GM12878 (cell line): ENCODE measurements at places on chromosomes 2 and 18. TPM values are rescaled to one million over a fixed set of nuclear protein-coding genes. Genes with fewer than 3 reads are reported as not detected.
A peak's percentile ranks its signal among the peaks of the same experiment; 100 is the strongest.

GRCh38 chr2:239600650-239601049 is 199.8 kb upstream of the HDAC4 start:
- H3K4me3 ChIP-seq, result no peak overlapping the region
- H3K27ac ChIP-seq, result no peak overlapping the region
- no peak for DNase-seq
- no peaks in the 10 kb centered on the region for H3K36me3 ChIP-seq
- H3K4me1 ChIP-seq, result no peaks in the 10 kb centered on the region

The CCDC74B gene
- total RNA-seq, result 14.4 and 15.3 TPM in 2 replicates

The UGT1A10 gene
- 0.11 TPM in 1 of 2 replicates, not detected in the other for total RNA-seq

The MROH2A gene
- not detected in 2 replicates for total RNA-seq

GRCh38 chr2:129180124-129180716 is 799.2 kb upstream of the RAB6C start:
- H3K4me1 ChIP-seq, result no peaks in the 10 kb centered on the region
- H3K36me3 ChIP-seq, result no peaks in the 10 kb centered on the region
- H3K4me3 ChIP-seq, result no peak overlapping the region
- no peak overlapping the region for H3K27ac ChIP-seq

The TUBB8B gene
- not detected in 2 replicates for total RNA-seq

The ZNF236 gene
- 14.4 and 15.0 TPM in 2 replicates for total RNA-seq

GRCh38 chr2:54879598-54880332 is 156.3 kb downstream of the EML6 start:
- H3K36me3 ChIP-seq, result no peaks in the 10 kb centered on the region
- H3K4me1 ChIP-seq, result no peaks in the 10 kb centered on the region
- no peaks in the 10 kb centered on the region for H3K27me3 ChIP-seq
- H3K27ac ChIP-seq, result no peak overlapping the region
- no peak overlapping the region for H3K4me3 ChIP-seq

DNA sequence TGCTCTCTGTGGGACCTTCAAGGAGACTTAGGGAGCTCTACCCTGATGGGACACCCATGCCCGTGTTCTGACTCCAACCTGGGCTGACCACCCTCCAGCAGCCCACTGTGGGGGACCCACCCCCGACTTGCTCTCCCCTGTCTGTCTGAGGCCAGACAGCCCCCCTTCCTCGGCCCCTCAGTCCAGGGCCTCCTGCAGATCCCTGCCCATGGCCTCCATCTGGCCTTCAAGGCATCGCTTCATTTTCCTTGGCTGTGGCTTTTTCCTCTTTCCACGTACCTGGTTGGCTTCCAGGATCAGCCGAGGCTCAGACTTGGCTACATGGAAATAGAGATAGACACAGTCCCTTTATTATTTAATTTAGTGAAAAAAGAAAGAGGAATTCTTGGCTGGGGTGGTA is 290.0 kb downstream of the CYP26B1 start:
- DNase-seq, result no peak
- no peaks in the 10 kb centered on the region for H3K36me3 ChIP-seq
- no peak overlapping the region for H3K27ac ChIP-seq

DNA sequence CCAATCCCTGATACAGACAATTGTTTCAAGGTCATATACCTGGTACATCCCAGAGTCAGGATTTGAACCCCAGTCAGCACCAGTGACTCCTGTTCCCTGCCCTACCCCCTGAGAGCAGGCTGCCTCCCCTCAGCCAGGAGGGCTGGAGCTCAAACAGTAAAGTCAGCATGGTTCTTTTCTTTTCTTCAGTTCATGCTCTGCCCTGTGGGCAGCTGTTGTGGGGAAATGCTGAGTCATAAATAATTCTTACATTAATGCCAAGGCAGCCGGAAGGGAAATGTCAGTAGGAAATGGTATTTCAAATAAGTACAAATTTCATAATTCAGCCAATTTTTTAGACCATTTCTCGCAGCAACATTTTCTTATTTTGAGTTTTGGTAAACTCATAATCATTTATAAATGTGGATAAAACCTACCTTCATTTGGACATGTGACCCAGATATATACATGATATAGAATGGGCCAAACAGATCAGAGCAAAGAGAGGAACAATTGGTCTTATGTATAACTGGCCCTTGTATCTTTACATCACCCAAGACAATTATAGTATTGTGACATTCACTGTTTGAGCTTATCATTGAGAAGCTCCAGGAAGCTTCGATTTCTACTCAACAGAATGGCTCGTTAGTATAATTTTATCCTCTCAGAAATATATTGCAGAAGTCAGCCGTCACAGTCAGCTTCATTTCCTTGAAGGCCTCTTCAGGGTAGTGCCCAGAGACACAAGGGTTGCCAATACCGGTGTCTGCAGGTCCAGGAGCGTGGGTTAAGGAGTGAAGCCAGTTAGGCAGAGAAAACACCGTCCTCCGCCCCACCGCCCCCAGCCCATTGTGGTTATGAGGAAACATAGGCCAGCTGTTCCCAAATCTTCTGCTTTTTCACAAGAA is 28.0 kb upstream of the SCYGR1 start:
- H3K36me3 ChIP-seq, result no peaks in the 10 kb centered on the region
- H3K4me1 ChIP-seq, result peaks cover 31% of the 10 kb centered on the region
- no peak overlapping the region for H3K4me3 ChIP-seq
- DNase-seq, result no peak

- H3K4me3 ChIP-seq, result no peak overlapping the region
- no peaks in the 10 kb centered on the region for H3K27me3 ChIP-seq
- no peak overlapping the region for H3K27ac ChIP-seq
- H3K4me1 ChIP-seq, result peaks cover 13% of the 10 kb centered on the region
- no peaks in the 10 kb centered on the region for H3K36me3 ChIP-seq
- DNase-seq, result no peak
These were observed 16.6 kb downstream of the EPHA4 start for GRCh38 chr2:221555494-221555846.

GRCh38 chr2:25881764-25882163 is 3.5 kb upstream of the ASXL2 start:
- H3K36me3 ChIP-seq, result no peaks in the 10 kb centered on the region
- no peak for DNase-seq
- H3K27me3 ChIP-seq, result no peaks in the 10 kb centered on the region
- no peak overlapping the region for H3K27ac ChIP-seq
- peaks cover 5% of the 10 kb centered on the region for H3K4me1 ChIP-seq
- no peak overlapping the region for H3K4me3 ChIP-seq

The MAP2 gene
- total RNA-seq, result 0.29 TPM in 1 of 2 replicates, not detected in the other

- H3K27ac ChIP-seq, result no peak overlapping the region
- DNase-seq, result no peak
- H3K4me1 ChIP-seq, result no peaks in the 10 kb centered on the region
- no peaks in the 10 kb centered on the region for H3K36me3 ChIP-seq
- no peak overlapping the region for H3K4me3 ChIP-seq
These were observed 75.8 kb downstream of the MYO3B start for GRCh38 chr2:170253721-170254230.

DNA sequence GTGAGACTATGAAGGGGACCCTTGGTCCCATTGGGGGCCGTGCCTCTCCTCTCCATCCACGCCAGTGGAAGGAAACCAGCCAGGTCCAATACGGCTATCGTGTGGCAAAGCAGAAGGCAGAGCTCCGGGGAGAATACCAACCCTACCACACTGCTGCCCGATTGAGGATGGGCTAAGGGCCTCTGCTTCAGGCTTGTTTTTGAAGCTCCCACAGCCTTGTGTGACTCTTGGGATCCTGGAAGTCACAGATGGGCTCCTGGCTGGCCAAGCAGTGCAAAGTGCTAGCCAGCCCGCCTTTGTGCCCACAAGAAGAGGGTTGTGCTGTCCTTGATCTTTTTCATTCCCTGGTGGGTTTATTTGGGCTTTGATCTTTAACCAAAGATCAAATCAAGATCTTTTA is 70.6 kb upstream of the ID2 start:
- no peak overlapping the region for H3K27ac ChIP-seq
- DNase-seq, result no peak
- no peaks in the 10 kb centered on the region for H3K36me3 ChIP-seq
- H3K27me3 ChIP-seq, result no peaks in the 10 kb centered on the region; the same call in none of the 2 replicates
- H3K4me1 ChIP-seq, result peaks cover 21% of the 10 kb centered on the region

DNA sequence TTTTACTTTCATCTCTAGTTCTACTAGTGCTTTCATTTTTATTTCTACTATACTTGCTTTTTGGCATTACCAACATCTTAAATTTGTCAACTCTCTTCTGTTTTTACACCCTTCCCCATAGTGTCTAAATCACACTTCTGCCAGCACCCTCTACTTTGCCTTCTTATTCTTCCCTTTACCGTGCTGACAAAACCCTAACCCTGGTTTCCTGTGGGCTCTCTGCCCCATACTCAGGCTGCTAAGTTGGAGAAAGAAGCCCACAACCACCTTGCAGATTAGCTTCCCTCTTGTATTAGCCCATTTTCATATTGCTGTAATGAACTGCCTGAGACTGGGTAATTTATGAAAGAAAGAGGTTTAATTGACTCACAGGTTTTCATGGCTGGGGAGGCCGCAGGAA is 24.8 kb downstream of the GIGYF2 start:
- no peaks in the 10 kb centered on the region for H3K27me3 ChIP-seq
- no peak overlapping the region for H3K27ac ChIP-seq
- peaks cover 23% of the 10 kb centered on the region for H3K36me3 ChIP-seq
- H3K4me3 ChIP-seq, result no peak overlapping the region
- DNase-seq, result no peak

The CLK1 gene
- total RNA-seq, result 53.4 and 66.3 TPM in 2 replicates

DNA sequence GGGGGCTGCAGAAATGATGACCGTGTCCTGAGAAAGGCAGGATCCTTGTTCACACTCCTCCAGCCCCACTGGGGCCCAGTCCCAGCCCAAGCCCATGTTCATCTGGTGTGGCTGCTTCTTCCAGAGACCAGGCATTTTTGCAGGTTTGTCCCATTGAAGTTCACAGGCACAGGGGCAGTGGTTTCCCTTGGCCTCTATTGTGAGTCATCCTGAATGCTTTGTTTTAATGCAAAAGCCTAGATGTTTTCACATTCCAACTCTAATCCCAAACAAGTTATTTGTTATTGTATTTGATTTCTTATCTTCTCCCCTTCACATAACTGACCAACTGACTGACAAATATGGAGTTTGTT is 426.4 kb upstream of the ID2 start:
- H3K27me3 ChIP-seq, result no peaks in the 10 kb centered on the region
- H3K4me3 ChIP-seq, result no peak overlapping the region

- no peak overlapping the region for H3K27ac ChIP-seq
- no peaks in the 10 kb centered on the region for H3K36me3 ChIP-seq
- no peak overlapping the region for H3K4me3 ChIP-seq
- H3K27me3 ChIP-seq, result no peaks in the 10 kb centered on the region
- no peak for DNase-seq
- H3K4me1 ChIP-seq, result no peaks in the 10 kb centered on the region
These were observed 76.7 kb downstream of the LAMA3 start for GRCh38 chr18:23765931-23766330.

The STARD6 gene
- 0.33 TPM in 1 of 2 replicates, not detected in the other for total RNA-seq

- no peaks in the 10 kb centered on the region for H3K36me3 ChIP-seq
- peaks cover 19% of the 10 kb centered on the region for H3K4me1 ChIP-seq
- H3K27me3 ChIP-seq, result no peaks in the 10 kb centered on the region
- H3K27ac ChIP-seq, result peak overlapping the region; percentile 95
- no peak overlapping the region for H3K4me3 ChIP-seq
These were observed 6.5 kb upstream of the NDUFV2 start for GRCh38 chr18:9096007-9096371.

DNA sequence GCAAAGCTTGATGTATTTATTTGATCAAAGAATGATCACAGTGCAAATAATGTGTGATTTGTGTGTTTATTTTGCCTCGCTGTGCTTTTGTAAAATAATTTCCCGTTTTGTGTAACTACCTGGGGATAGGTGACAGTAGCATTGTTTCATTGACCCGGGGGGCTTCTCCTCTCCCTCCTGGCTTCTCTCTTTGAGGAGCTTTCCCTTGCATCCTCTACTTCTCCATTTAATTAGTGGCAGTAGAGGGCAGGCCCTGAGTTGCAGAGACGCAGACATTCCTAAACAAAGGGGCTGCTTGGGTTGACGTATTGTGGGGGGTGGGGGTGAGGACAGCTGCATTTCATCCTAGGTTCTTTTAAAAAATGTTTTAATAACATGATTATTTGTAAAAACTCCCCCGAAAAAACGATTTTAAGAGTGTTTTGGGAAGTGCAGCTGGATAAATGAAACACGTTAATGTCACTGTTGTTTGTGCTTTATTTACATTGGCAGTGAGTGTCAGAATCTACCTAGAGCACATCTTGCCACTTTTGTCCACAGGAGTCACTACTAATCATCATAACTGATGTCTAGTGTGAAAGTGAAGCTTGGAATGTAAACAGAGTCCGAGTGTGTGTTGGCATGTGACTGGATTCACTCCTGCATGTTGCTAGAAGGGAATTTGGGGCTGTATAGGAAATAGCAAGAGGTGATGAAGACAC is 2.2 kb downstream of the NEDD4L start:
- H3K27me3 ChIP-seq, result no peaks in the 10 kb centered on the region
- DNase-seq, result no peak
- H3K36me3 ChIP-seq, result no peaks in the 10 kb centered on the region
- peaks cover 6% of the 10 kb centered on the region; the same call in 1 of the 2 replicates for H3K4me1 ChIP-seq
- H3K4me3 ChIP-seq, result peak overlapping the region; percentile 96

- no peaks in the 10 kb centered on the region for H3K4me1 ChIP-seq
- H3K36me3 ChIP-seq, result no peaks in the 10 kb centered on the region
- DNase-seq, result no peak
- H3K27ac ChIP-seq, result no peak overlapping the region
- H3K4me3 ChIP-seq, result no peak overlapping the region
- no peaks in the 10 kb centered on the region for H3K27me3 ChIP-seq
These were observed 145.0 kb downstream of the MCFD2 start for GRCh38 chr2:46770622-46771021.
